ENCODE measurements at places on chromosomes 4 and X. TPM values are rescaled to one million over a fixed set of nuclear protein-coding genes. Genes with fewer than 3 reads are reported as not detected.

GLA gene
- 43.1 TPM for total RNA-seq

EPGN gene
- total RNA-seq, result 20.0 TPM

HSFX2 gene
- not detected for total RNA-seq

RPL36A gene
- 1,673 TPM for total RNA-seq

CRMP1 gene
- total RNA-seq, result not detected

ART3 gene
- total RNA-seq, result not detected

SNX25 gene
- total RNA-seq, result 10.5 TPM

SLC10A4 gene
- not detected for total RNA-seq

SATL1 gene
- total RNA-seq, result not detected

EGF gene
- 0.60 TPM for total RNA-seq

TET2 gene
- 13.2 TPM for total RNA-seq

CLNK gene
- total RNA-seq, result not detected

NXF3 gene
- not detected for total RNA-seq

FRMD7 gene
- not detected for total RNA-seq

SPP1 gene
- total RNA-seq, result 0.17 TPM

IL9R gene
- total RNA-seq, result not detected

MAOB gene
- total RNA-seq, result not detected

PNMA3 gene
- not detected for total RNA-seq

MAMLD1 gene
- total RNA-seq, result 1.3 TPM

SNCA gene
- total RNA-seq, result 44.6 TPM

GAGE2A gene
- not detected for total RNA-seq

GPR143 gene
- 1.3 TPM for total RNA-seq

TCP11X2 gene
- total RNA-seq, result not detected

SMIM10L2A gene
- 0.03 TPM for total RNA-seq

FRMPD4 gene
- total RNA-seq, result 0.07 TPM

DAPP1 gene
- total RNA-seq, result 60.6 TPM

DCAF12L2 gene
- total RNA-seq, result not detected

FAM236A gene
- not detected for total RNA-seq

TRAM1L1 gene
- 1.2 TPM for total RNA-seq

DGAT2L6 gene
- total RNA-seq, result not detected

DCHS2 gene
- total RNA-seq, result not detected

HSFX3 gene
- total RNA-seq, result not detected
